ENCODE measurements at places on chromosomes 12 and 14. TPM values are rescaled to one million over a fixed set of nuclear protein-coding genes. Genes with fewer than 3 reads are reported as not detected.

DENND5B gene
- total RNA-seq: 0.20 TPM

POC1B gene
- total RNA-seq: 33.2 TPM

DNA sequence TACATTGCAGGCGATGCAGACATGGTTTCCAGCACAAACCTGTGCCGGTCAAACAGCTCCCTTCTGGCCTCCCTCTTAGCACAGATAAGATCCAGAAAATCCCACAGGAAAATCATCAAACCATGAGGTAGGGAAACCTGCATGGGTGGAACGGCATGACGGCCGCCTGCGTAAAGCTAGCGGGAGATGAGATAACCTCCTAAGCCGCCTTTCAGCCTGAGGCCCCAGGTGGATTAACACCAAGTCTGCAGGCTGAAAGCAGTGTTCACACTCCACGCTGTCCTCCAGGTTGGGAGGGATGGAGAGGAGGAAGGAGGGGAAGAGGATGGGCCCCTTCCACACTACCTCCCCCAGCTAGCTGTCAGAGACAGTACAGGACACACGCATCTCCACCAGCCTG is 63.8 kb downstream of the TSPAN11 start:
- no peak overlapping the region for H3K27ac ChIP-seq
- no peak overlapping the region for H3K4me3 ChIP-seq
- DNase-seq: no peak
- no peaks in the 10 kb centered on the region for H3K4me1 ChIP-seq

GRCh38 chr12:22037947-22038346 is 8.1 kb upstream of the CMAS start:
- no peak for DNase-seq
- H3K4me3 ChIP-seq: no peak overlapping the region
- H3K27ac ChIP-seq: no peak overlapping the region

DNA sequence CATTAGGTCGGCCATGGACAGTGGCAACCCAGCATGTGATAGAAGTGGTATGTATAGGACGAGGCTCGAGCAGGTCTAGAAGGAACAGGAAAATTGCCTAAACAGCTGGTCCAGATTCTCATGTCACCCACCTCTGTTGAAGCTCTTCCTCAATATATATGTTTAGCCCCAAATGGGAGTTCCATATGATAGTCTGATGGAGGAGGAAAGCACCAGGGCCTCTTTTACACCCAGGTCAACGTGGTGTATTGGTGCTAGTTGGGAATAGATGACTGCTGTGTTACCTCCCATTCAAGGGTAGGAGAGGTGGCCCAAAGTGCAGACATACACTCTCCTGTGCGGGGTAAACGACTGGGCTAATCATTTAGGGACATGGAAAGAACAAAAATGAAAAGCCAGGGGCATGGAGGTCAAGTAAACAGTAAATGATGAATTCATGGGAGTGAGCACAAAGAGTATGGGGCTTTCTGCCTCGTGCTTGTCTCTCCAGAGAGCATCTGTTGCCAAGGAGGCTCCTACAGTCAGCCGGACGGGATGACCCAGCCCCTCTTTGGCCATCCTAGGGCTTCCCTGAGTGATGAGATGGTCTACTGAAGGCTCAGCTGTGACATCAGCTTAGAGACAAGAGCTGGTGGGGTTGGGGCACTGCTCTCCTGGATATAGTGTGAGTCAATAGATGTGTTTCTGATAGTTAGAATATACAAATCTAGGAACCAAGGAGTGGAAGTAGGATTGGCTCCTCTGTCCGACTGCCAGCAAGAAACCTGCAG is 5.5 kb upstream of the PRIMA1 start:
- H3K27ac ChIP-seq: no peak overlapping the region
- DNase-seq: no peak
- no peak overlapping the region for H3K4me3 ChIP-seq

DNA sequence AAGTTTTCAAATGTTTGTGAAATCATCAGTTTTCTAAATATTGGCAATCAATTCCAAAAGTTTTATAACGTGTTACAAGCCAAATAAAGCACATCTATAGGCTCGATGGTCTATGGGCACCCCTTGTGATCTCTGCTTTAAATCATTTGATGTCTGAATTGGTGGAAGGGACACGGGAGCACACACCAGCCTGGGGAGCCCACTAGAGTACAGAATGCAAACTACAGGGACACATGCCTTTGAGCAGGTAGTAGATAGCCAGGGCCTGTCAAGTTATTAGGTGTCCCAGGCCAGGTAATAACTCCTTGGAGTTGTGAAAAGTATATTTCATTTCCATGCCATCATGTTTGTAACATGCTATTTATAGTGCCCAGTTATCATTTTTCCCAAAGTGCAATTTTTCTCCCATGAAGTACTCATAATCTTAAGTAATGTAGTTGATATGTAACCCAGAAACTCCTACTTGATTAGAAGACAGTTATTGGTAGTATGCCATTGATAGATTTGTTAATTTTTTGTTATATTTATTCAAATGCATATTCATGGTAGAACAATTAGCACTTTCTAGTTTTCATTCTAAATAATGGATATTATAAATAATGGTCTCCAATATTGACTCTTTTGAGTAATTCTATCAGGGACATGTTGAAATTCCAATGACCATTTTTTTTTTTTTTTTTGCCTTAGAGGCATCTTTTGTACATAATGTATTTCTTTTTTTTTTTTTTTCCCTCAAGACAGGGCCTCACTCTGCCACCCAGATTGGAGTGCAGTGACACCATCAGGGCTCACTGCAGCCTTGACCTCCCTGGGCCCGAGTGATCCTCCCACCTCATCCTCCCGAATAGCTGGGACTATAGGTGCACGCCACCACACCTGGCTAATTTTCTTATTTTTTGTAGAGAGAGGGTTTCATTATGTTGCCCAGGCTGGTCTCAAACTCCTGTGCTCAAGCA is 96.9 kb upstream of the FGD4 start:
- H3K27ac ChIP-seq: no peak overlapping the region
- no peak overlapping the region for H3K4me3 ChIP-seq
- no peaks in the 10 kb centered on the region for H3K4me1 ChIP-seq

GRCh38 chr12:22377731-22378496 is 43.4 kb upstream of the ST8SIA1 start:
- H3K4me1 ChIP-seq: no peaks in the 10 kb centered on the region
- H3K4me3 ChIP-seq: no peak overlapping the region
- no peaks in the 10 kb centered on the region for H3K36me3 ChIP-seq
- no peaks in the 10 kb centered on the region for H3K27me3 ChIP-seq
- DNase-seq: no peak

- no peak overlapping the region for H3K4me3 ChIP-seq
- H3K4me1 ChIP-seq: no peaks in the 10 kb centered on the region
- no peak overlapping the region for H3K27ac ChIP-seq
- no peaks in the 10 kb centered on the region for H3K36me3 ChIP-seq
Measured at GRCh38 chr14:23864861-23865260, 88.7 kb upstream of the DHRS4 start.

- no peak for DNase-seq
- H3K36me3 ChIP-seq: no peaks in the 10 kb centered on the region
- no peak overlapping the region for H3K27ac ChIP-seq
- no peak overlapping the region for H3K4me3 ChIP-seq
- H3K4me1 ChIP-seq: peaks cover 13% of the 10 kb centered on the region
- peaks cover 4% of the 10 kb centered on the region for H3K27me3 ChIP-seq
Measured at GRCh38 chr12:116392061-116392460, 114.6 kb upstream of the MED13L start.

DNA sequence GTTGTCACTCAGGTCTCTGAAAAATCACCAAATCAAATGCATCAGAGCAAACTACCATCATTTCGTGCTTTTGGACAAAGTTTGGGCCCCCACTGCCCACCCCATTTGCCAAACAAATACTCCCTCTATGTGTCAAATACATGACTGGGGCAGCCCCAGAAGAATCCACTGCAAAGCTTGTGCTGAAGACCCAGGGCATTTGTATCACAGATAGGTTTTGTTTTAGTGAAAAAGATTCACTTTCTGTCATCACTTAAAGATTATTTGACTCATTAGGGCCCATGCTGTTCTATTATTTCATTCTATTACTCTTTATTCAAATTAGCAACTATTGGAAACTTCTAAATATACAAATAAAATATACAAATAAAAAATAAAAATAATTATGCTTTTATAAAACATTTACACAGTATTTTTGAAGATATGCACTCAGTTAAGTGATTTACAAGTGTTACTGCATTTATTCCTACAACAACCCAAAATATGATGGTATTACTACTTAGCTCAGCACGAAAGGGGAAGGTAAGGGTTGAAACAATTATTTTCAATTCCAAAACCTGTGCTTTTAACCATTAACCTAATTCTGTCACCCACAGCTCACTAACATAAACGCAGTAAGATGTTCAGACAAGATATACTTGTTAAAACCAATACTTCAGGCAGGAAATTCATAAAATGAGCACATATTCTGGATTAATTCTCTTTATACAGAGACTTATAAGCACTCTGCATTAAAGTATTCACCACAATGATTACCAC is 36.5 kb downstream of the LRIG3 start:
- H3K27ac ChIP-seq: no peak overlapping the region
- no peak for DNase-seq
- H3K27me3 ChIP-seq: no peaks in the 10 kb centered on the region
- H3K4me3 ChIP-seq: no peak overlapping the region
